Iris pigment epithelial cell (primary cell): ENCODE measurements at places on chromosomes 1 and 21.

GRCh38 chr1:49125746-49126145, 349.1 kb upstream of the BEND5 start:
- no peak for DNase-seq

DNA sequence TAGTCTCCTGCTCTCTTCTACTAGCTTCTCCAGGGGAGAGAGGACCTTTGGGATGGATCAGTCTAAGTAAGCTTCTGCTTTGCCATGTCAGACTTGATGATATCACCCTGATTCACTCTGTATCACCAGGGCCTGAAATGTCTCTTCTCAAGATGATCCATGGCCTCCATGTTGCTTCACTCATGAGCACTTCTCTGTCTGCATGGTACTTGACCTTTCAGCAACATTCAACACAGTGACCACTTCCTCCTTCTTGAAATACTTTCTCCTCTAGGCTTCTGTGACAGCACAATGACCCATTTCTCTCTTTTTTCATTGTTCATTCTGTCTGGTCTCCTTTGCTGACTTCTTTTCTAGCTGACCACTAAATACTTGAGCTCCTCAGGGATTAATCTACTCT, 35.3 kb upstream of the NGF start:
- peak; percentile 87 for DNase-seq

DNA sequence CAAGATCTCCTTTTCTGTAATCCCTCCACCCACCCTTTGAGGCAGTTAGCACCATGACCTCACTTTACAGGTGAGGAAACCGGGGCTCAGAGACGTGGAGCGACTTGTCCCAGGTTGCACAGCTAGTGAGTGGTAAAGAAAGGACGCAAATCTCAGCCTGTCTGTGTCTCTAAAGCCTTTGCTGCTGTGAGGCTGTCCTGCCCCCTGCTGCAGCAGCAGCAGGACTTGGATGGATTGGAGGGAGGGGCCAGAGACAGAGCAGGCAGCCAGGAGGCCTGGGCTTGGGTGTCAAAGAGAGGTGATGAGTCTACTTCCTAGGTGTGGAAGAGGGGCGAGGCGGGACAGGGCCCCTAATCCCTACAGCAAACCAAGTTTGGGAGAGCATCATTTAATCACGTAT, 69.6 kb downstream of the PTPRU start:
- peak; percentile 11 for DNase-seq

GRCh38 chr1:13760921-13761320, 60.9 kb downstream of the PRDM2 start:
- no peak for DNase-seq

GRCh38 chr1:37017720-37018119, 16.6 kb downstream of the GRIK3 start:
- no peak for DNase-seq

- no peak for DNase-seq
Observed at GRCh38 chr1:98975113-98975512, 29.5 kb downstream of the PLPPR5 start.

- DNase-seq = no peak
Observed at GRCh38 chr1:63126104-63126503, 196.3 kb upstream of the FOXD3 start.

GRCh38 chr1:29392486-29393450, 156.4 kb downstream of the PTPRU start:
- no peak for DNase-seq

DNA sequence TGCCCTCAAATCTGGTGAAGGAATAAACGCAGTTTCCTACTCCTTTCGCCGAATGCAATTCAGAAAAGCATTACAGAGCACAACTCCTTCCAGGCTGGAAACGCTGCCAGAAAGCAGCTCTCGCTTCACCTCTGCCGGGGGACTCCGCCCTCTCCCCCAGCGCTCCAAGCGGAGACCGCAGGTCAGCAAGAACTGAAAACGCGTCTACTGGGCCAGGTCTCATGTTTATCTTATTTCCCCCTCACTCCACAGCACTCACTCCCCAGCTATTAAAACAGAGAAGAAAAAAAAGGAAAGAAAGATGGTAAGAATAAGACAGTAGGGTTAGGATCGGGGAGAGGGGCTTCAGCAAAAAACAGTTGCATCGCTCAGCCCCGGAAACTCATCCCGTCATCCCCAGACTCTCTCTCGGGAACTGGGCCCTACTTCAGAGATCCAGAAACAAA, 833 bp upstream of the RCOR3 start:
- DNase-seq = peak; percentile 77

GRCh38 chr1:204711103-204711946, 25.8 kb upstream of the LRRN2 start:
- DNase-seq = no peak

GRCh38 chr1:79657951-79658658, 651.6 kb upstream of the ADGRL4 start:
- DNase-seq = no peak

- DNase-seq = peak; percentile 78
Observed at GRCh38 chr21:45306832-45307571, 19.3 kb upstream of the POFUT2 start.

- peak; percentile 14 for DNase-seq
Observed at GRCh38 chr1:15876357-15877055, 29.0 kb downstream of the SPEN start.

- DNase-seq = peak; percentile 9
Observed at GRCh38 chr1:101996825-101997465, at the start of gene OLFM3. OLFM3 (minus strand) TSS chr1:101996926.

GRCh38 chr1:234047123-234047522, 142.6 kb downstream of the SLC35F3 start:
- peak; percentile 12 for DNase-seq

- no peak for DNase-seq
Observed at GRCh38 chr1:94540440-94541245, 916 bp downstream of the F3 start.

- DNase-seq = no peak
Observed at GRCh38 chr1:213688655-213689054, 299.1 kb upstream of the PROX1 start.

- DNase-seq = no peak
Observed at GRCh38 chr1:100249155-100249536, 488 bp downstream of the DBT start.

DNA sequence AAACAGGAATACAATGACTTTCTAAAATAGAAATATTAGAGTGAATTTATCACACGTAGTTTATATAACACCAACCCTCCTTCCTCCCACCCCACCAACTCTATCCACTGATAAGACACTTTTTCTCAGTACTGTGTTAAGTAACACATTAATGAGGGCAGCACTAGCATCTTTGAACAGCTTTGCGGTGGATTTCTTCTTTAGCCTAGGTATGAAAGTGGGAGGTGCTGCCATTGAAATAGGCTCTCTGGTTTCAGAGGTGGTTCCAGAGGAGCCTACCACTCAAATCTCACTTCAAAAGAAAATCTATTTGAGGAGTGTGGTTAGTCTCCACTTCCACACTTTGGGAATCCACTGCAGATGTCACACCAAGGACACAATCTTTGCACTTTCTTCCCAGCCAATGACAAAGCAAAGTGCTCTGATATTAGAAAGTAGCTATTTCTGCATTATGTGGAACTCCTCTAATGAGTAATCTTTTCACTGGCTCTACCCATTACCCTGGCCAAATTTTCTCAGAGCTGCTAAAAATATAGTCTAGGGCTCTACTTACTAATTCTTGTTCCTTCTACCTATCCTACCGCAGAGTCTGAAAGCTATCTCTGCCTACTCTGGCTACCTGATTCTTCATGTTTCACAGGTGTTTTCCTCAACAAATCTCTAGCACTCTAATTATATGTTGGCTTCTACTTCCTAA, 1667.8 kb downstream of the MRPL39 start:
- no peak for DNase-seq

- no peak for DNase-seq
Observed at GRCh38 chr21:30333736-30334135, 3.8 kb downstream of the KRTAP27-1 start.

DNA sequence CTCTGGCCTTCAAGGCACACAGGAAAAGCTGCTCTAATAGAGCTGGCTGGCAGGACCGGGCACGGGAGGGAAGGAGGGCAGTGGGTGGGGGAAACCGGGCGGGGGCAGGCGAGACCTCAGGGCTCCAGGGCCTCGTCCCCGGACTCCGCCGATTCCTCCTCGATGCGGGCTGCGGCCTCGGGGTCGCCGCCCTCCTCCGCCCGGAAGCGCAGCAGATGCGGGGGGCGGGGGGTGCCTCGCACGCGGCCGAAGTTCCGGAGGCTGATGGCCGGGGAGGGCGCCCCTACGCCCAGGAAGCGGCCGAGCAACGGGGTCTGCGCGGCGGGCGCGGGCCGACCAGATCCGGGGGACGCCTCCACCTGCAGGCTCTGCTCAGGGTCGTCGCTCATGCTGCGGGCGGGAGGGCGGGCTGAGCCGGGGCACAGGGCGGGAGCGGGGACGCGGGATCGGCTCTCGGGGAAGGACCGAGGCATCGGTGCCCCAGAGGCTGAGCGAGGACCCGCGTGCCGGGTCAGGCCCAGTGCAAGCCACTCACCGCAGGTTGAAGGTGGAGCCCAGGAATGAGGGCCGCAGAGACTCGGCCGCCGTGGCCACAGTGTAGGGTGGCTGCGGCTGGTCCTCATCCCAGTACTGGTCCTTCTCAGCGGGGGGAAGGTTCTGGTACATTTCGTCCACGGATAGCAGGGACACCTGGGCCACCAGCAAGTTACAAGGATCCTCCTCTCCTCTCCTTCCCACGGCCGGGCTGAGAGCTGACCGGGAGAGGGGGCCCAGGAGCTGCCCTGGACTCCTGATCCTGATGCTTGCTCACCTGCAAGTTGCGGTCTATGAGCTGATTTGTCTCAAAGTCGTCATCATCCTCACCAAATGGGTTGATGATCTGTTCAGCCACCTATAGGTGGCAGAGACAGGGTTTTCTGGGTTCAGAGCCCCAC, 3.6 kb downstream of the BEST4 start:
- no peak for DNase-seq

DNA sequence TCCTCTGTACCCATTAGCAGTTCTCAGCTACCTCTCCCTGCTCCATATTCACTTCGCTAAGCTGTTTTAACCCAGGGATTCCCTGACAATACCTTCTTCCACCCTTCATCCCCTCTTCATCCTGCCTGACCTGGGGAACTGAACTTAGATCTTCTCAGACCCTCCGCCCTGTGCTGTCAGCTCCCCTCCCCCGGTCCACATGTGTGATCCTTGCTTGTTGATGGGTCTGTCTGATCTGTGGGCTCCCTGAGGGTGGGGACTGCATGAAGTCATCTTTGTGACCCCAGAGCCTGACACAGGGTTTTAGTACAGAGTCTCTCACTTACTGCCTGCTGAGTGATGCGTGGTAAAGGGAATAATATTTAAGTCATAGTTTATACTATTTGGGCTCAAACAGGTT, 11.8 kb downstream of the CHAF1B start:
- no peak for DNase-seq

GRCh38 chr1:8355439-8356255, 37.7 kb downstream of the SLC45A1 start:
- DNase-seq = no peak

DNA sequence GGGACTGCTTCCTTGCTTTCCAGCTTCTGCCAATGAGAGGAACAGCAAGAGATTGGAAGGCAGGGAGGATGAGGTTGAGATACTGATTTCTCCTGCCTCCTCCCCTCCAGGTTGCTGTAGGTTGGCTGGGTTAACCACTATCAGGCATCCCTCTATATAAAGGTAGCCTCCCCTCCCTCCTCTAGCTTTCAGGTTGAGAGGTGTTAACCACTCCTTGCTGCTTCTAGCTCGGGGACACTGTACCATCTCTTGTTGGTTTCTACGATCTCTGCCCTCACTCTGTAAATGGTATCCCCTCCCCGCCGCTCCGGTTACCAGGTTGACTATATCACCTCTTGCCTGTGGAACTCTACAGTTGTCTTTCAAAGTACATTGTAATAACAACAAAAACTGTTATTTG, 16.7 kb downstream of the LPAR3 start:
- no peak for DNase-seq

DNA sequence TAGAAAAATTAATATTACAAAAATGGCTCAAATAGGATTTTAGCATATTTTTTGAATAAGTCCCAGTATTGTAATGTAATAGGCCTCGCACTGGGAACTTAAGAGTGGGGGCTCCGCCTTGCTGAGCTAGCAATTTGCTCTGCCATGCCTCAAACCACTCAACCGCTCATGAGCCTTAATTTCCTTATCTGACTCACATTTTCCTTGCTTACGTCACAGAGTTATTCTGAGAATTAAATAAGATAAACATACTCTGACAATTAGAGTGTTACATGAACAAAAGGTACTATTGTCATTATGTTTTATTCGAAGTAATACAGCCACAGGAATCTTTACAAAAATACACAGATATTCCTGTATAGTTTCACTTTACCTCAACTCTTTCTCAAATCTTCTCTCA, 108.1 kb downstream of the SLC44A5 start:
- peak; percentile 62 for DNase-seq

DNA sequence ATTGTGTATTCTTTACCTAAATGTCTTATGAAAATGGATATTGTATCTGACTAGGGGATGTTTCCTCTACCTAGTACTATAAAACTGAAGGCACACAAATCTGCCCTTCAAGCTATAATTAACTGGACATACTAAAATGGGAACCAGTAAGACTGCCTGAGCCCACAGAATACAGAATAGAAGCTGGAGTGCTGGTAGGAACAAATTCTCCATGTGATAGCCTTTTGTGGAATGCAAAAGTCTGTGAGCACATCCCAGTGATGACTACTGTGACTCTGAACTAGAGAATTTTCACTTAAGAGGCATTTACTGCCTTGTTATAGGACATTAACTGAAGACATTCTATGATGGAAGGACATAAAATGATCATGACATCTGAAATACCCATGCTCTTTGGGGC, 30.3 kb downstream of the KIFAP3 start:
- DNase-seq = no peak

- no peak for DNase-seq
Observed at GRCh38 chr21:31159808-31160207, 121.5 kb upstream of the KRTAP19-8 start.

GRCh38 chr1:1222575-1223225, 8.7 kb upstream of the TNFRSF4 start:
- no peak for DNase-seq

DNA sequence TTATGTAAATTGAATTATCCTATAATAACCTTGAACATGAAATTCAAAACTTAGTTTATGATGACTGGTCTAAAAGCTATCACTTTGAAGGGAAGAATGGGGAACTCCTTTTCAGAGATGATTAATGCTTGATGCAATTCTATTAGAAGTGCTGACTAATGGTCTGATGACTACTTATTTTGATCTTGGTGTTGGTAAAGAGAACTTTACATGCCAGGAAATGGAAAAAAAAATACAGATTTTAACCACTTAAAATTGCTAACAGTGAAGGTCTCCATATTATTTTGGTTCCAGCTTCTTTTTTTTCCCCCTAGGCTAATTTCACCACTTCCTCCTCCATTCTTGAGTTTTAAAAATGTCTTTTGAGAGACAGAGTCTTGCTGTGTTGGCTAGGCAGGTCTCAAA, 22.9 kb downstream of the S1PR1 start:
- DNase-seq = peak; percentile 93
